ENCODE measurements at places on chromosomes 16 and 17.

GRCh38 chr16:74030000-74030706, 266.5 kb upstream of the PSMD7 start:
- DNase-seq = no peak

DNA sequence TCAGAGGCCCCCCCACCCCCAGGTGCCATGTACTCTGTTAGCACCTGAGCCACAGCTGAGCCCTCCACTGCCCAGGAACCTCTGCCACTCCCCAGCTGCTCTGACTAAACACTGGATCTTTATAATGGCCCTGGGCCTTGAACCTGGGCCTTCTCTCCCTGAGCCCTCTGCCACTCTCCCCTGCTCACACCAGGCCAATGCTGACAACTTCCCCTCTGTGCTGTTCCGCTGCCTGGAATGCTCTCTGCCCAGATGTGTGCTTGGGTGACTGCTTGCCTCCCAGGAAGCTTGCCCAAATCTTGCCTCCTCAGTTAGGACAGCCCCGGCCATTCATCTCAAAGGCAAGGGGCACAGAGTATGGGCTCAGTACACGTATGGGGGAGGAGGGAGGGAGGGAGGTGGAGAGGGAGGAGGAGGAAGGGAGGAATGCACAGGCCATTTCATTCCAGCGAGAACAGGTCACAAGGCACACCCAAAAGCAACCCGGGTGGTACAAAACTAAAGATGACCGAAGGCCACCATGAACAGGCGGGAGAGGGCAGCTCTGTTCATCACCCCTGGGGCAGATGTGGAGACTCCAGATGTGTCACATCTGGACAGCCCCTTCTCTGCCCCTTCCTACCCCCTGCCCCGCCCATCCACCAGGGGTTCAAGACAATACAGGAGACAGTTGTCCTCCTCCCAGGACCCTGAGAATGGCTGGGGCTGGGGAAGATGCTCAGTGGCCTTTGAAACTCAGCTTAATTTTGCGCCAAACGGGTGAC, 15.3 kb upstream of the TNFRSF13B start:
- DNase-seq = no peak

GRCh38 chr16:56643080-56643778, 4.8 kb downstream of the MT1A start:
- DNase-seq = peak; percentile 65

GRCh38 chr16:55555436-55555835, 11.0 kb upstream of the CAPNS2 start:
- DNase-seq = peak; percentile 77

DNA sequence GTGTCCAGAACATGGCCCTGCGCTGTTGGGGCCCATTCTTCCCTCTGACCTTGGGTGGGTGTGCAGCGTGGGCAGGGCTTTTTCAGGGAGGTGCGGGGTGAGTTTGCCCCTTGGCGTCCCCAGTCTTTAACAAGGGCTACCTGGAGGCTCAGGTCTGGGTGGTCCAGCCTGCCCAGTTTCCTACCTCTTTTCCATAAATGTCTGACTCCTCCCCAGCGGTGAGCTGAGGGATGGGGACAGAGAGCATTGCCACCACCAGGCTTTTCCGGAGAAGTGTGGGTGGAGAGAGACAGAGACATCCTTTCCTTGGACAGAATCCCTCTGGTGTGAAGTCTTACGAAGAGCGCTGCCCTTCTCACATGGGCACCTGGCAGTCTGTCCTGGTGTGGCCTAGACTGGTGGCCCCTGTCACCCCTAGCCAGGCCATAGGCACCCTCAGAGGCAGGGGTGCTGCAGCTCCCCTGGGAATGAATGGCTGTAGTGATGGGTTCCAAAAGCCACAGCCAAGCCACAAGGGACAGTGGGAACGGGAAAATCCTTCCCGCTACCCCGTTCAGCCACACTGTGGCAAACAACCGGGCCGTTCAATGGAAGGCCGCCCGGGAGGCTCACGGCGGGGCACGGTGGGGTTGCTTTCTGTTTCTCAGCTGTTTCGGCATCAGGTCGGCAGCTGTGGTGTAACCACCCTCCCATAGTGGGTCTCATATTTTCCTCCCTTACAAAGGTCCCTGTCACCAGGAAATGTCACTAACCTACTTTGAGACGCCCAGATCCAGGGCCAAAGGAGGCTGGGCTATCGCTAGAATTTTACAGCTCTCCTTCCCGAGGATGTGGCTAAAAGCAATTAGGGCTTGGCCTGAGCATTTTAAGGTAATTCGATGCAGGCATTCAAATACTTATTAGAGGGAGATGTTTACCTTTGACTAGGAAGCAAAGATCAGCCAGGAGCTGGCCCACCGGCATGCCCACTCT, 61.9 kb upstream of the GSE1 start:
- DNase-seq = no peak

DNA sequence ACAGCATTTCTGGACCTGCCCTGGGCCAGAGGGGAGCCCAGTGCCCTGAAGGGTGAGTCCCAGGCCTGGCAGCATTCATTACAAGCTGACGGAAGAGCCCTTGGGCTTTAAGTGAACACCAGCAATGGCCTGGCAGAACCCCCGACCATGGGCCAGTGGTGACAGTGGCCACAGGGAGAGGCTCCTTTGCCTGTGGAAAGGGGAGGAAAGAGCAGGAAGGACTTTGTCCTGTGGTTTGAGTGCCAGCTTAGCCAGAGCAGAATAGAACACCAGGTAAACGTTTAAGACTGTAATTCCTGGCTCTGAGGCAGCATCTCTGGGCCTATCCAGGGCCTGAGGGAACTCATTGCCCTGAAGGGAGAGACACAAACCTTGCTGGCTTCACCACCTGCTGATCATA, 34.3 kb upstream of the ATP2C2 start:
- DNase-seq = no peak

DNA sequence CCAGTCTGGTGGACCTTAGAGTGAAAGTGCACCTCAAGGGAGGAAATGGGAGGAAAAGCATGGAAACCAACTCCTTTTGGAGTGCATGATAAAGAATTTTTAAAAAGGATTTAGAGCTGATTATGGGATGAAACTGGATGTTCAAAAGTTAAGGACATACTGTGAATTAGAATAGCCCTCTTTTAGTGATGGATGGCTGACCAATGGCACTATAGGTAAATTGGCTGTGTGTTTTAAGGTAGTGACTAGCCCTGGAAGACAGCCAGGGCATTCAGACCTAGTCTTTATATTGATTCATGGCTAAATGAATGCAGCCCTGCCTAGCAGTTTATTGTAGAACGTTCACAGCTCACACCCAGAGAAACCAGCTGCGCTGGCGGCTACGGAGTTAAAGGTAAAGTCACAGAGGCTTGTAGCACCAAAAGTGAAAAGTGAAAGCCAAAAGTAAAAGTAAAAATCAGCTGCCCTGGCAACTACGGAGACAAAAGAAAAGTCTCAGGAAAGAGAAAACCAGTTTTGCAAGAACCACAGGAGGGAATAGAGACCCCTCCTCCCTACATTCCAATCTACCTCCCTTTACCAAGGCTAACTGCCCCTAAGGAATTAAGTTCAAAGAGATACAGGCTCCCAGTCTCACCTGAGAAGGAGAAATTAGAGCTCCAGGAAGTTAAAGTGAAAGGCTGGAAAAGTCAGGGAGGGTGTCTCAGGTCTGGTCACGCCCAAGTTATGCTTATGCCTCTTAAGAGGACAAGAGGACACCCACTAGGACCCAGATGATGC, 21.8 kb downstream of the ACSM1 start:
- DNase-seq = peak; percentile 10

GRCh38 chr16:81676066-81676882, 102.8 kb upstream of the PLCG2 start:
- DNase-seq = no peak

DNA sequence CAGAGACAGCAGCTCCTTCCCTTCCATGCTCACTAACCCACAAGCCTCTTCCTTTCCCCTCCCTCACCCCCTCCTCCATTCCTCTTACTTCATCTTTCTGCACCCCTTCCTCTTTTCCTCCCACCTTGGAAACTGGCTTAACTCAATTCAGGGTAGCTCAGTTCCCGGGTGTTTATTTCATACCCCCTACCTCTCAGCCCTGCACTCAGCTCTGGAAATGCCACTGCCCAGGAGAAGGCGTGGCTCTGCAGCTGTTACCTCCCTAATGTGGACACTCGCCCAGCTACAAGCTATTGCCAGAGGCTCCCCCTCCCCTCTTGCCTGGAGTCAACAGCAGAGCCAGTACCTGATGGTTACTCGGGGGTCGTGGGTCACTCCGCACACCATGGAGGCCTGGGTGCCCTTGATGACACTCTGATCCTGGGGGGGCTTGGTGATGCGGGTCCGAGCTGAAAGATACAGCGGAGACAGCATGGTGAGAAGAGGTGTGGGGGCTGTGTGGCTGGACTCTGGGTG, 118.4 kb upstream of the CDC42EP4 start:
- DNase-seq = no peak

GRCh38 chr17:58920773-58921172, 165.1 kb downstream of the PPM1E start:
- no peak for DNase-seq

- DNase-seq = no peak
These were observed 30.4 kb downstream of the COX4I1 start for GRCh38 chr16:85829751-85830445.

DNA sequence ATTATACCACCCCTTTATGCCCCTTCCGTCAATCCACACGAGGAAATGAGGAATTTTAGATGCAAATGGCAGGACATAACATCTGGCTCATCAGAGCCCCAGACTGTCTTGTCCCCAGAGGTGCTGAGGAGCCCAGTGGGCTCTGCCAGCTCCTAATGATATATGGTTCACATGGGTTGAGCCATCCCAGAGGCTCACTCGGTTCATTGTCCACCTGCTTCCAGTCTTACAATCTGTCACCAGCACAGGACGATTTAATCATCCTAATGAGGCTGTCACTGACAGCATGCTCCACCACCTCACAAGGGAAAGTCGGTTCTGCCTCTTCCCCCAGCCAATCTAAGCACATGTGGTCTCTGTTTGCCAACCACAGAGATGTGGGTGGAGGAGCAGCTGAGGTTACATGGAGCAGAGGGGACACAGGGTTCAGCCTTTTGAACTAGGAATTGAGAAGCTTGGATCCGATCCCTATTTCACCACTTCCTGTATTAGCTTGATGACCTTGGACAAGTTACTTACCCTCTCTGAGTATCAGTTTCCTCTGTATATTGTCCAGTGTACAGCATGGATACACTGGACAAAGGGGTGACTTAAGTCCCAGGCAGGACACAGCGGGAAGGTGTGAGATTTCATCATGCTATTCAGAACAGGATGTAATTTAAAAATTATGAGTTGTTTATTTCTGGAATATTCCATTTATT, 27.0 kb upstream of the DHX8 start:
- no peak for DNase-seq

DNA sequence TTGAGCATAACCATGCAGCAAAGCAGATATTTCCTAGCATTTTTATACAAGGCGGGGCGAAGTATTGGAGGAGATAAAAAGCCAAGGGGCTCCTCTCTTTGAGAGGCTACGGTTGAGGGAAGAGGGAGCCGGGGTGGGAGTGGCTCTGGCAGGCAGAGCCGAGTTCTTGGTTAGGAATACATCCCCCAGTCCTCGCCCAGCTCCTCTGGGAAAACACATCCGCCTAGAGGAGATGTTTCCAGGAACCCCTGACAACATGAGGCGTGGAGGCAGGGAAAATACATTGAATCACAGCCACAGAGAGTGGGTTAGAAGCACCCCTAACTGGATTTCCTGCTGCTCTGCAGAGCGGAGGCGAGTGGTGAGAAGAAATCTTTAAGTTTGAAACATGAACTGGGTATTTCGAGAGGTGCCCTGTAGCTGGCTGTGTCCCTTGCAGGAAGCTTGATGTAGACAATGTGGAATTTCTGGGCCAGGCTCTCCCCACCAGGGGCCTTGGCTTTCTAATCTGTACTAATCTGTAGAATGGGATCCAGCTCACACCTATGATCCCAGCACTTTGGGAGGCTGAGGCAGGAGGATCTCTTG, 27.3 kb downstream of the TTYH2 start:
- DNase-seq = peak; percentile 34

DNA sequence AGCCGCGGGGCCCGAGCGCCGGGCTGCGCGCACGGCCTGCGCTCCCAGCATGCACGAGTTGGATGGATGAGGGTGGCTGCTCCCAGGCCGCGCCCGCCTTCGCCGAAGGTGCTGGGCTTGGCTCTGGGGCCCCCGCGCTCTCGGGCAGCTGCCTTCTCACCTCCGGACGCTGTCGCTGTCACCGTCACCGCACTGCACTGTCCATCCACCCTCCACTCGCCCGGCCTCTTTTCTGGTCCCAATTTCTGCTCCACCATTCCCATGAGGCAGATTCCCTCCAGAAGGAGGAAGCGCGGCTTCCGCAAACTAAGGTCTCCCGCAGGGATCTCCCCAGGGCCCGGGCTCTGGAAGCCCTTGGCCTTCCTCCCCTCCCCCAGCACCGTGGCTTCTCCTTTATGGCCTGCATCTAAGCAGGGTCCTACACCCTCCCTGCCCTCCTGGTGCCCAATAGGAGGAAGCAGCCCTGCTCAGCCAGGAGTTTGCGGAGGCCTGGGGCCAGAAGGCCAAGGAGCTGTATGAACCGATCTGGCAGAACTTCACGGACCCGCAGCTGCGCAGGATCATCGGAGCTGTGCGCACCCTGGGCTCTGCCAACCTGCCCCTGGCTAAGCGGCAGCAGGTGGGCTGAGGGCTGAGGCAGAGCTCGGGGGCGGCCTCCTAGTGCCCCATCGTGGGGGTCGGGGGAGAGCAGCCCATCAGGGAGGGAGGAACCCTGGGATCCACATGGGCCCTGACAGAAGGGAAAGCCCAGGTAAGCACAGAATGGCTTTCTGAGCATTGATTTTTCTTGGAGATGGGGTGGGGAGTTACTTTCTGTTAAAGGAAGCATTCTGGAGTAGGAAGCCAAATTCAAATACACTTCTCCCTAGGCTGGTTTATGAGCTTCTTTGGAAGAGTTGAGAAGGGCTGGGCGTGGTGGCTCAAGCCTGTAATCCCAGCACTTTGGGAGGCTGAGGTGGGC, 899 bp downstream of the ACE start:
- DNase-seq = peak; percentile 42

- DNase-seq = no peak
These were observed 7.3 kb upstream of the CBX8 start for GRCh38 chr17:79803997-79804855.

GRCh38 chr16:86343027-86343795, 167.1 kb upstream of the FOXF1 start:
- DNase-seq = peak; percentile 85

- no peak for DNase-seq
These were observed 38.8 kb upstream of the ANKFN1 start for GRCh38 chr17:56114469-56114868.

GRCh38 chr16:74660383-74660782, 6.3 kb downstream of the RFWD3 start:
- no peak for DNase-seq

DNA sequence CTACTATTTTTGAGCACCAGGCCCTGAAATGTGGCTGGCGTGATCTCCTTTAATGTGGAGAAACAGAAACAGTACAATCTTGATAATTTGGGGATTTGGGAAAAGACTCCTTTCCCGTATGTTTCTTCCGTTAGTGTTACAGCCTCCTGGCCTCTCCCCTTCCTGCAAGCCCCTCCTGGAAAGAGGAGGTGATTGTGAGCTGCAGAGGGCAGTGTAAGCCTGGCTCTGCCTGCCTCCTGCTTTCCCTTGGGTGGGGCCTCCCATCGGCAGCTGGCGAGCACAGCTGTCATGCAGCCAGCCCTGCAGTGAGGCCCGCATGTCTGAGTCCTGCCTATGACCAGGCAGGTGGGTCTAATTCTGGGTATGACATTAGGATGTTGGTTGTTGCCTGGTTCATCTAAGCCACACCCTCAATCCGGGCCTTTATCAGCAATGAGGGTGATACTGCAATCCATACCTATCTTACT, 48.7 kb upstream of the WSB1 start:
- peak; percentile 95 for DNase-seq
